Activated CD4-positive, alpha-beta T cell treated with anti-CD3 and anti-CD28 coated beads for 48 hours (primary cell): ENCODE measurements at places on chromosomes 11 and 22.
A peak's percentile ranks its signal among the peaks of the same experiment; 100 is the strongest.

DNA sequence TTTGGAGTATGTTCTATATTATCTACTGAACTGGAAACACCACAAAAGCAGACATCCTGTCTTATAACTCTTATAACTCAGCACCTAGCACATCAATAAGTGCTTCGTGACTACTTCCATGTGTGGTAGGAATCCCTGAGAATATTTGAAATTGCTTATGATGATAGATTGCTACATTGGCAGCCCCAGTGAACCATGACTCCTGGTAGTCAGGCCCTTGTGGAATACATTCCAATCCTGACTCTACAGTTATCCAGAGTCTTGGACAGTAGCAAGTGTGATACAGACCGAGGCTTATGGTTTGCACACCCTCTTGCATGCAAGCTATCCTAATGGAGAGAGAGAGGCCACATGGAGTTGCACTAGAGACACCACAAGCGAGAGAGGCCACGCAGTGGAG, 59.5 kb upstream of the PHF21A start:
- DNase-seq: no peak

DNA sequence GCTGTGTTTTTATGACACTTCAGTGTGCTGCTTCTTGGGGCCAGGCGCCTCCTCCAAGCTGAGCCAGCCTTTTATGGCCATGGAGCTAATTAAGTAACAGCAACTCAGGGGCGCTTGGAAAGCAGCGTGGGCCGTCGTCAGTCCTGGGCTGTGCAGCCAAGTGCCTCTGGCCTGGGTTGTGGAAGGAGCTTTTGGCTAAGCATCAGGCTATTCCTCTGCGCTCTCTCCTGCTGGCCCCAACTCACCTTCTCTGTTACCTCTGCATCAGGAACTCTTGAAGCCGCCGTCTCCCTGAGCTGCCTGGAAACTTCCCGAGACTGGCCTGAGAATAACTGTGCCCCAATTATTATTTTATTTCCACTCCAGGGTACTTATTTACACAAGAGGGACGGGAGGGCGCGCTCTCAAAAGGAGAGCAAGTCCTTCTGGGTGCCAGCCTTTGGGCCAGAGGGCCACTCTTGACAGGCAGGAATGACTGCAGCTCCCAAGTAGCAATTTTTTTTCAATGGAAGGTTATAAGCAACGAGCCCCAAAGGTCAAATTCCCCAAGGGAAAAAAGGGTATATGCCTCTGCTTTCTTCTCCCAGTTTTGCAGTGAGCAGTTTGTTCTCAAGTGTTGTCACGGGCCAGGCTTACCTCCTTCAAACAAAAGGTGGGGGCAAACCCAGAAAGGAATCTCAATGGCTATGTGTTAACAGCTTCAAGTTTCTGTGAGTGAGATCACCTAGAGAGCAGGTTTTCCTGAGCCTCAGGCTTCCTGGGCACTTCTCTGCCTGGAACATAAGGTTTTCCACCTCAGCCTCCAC, 38.5 kb upstream of the NAV2 start:
- no peak for DNase-seq

DNA sequence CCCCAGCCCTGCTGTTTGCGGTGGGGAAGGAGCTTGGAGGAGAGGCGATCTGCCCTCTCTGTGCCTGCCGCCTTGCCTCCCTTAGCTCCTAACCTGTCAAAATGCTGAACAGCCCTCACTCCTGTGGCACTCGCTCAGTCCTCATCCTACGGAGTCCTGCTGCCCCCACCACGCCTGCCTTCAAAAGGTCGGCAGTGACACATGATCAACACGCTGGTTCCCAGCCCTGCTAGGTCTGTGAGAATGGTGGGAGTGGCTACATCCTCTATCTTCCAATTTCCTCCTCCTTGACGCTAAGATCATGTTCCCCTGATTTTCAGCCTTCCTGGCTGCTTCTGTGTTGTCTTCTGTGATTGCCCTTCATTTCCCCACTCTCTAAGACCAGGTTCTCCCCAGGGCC, 120.2 kb upstream of the TBCEL start:
- no peak for DNase-seq

GRCh38 chr11:28072321-28072720, 35.6 kb downstream of the KIF18A start:
- DNase-seq: no peak

DNA sequence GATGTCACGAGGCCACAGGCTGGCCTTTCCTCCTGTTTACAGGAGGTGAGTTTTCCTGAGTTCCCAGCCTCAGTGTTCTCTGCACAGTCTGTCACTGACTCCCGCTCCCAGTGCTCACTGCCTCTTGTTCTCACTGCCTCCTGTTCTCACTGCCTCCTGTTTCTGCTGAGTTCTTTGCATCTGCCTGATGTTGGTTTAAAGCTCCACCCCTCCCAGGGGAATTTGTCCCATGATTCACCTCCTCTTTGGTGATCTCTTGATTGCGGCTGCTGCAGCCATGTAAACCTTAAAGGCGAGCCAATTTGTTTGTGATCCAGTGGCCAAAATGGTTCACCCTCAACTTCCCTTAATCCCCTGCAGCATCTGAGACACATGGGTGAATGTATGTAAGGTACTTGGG, 6.0 kb upstream of the TUBA8 start:
- no peak for DNase-seq

- peak; percentile 85 for DNase-seq
These were observed 42.1 kb upstream of the ISX start for GRCh38 chr22:35023692-35024363.

- DNase-seq: no peak
These were observed 189.3 kb downstream of the CHST1 start for GRCh38 chr11:45476126-45476525.

DNA sequence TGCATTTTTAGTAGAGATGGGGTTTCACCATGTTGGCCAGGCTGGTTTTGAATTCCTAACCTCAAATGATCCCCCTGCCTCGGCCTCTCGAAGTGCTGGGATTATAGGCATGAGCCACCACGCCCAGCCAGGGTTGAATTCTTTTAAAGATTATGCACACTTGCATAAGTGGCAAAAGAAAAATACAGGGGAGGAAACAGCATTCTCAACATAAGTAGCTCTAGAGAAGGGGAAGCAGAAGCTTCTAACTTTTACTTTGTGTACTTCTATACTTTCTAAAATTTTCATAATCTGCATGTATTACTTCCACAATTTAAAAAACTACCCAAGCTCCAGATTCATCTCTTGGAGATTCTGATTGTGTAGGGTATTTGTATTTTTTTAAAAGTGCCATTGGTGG, 108.0 kb downstream of the SLC1A2 start:
- DNase-seq: no peak

DNA sequence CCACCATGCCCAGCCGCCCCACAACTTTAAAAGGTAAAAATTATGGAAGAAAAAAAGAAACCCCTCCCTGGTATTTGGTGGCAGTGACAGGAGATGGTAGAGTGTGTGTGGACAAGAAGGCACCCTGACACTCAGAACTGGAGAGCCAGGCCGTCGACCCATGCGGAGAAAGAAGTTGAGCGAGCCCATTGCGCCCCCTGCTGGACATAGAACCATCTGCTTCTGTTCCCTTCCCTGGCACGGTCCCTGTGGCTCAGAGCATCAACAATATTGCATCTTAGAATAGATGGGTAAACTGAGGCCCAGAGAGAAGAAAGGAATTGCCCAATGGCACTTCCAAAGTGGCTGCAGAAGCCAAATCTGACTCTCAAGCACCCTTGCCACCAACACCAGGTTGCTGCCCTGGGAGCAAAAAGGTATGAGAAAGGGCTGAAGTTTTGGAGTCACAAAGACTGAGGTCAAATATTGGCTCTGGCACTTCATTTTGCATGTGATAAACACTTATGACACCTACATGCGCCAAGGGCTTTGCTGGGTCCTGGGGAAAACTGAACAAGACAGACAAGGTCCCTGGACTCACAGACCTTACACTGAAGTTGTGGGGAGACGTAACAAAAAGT, 8.6 kb downstream of the MRPL11 start:
- peak; percentile 89 for DNase-seq

GRCh38 chr11:13942378-13942777, 20.1 kb upstream of the SPON1 start:
- no peak for DNase-seq

GRCh38 chr11:119222308-119222707, 16.2 kb downstream of the CBL start:
- no peak for DNase-seq

- DNase-seq: no peak
These were observed 532 bp downstream of the BET1L start for GRCh38 chr11:206526-207207.

GRCh38 chr22:44606126-44606525, 95.9 kb upstream of the PRR5 start:
- no peak for DNase-seq

GRCh38 chr11:15233371-15234165, 118.8 kb downstream of the INSC start:
- no peak for DNase-seq

DNA sequence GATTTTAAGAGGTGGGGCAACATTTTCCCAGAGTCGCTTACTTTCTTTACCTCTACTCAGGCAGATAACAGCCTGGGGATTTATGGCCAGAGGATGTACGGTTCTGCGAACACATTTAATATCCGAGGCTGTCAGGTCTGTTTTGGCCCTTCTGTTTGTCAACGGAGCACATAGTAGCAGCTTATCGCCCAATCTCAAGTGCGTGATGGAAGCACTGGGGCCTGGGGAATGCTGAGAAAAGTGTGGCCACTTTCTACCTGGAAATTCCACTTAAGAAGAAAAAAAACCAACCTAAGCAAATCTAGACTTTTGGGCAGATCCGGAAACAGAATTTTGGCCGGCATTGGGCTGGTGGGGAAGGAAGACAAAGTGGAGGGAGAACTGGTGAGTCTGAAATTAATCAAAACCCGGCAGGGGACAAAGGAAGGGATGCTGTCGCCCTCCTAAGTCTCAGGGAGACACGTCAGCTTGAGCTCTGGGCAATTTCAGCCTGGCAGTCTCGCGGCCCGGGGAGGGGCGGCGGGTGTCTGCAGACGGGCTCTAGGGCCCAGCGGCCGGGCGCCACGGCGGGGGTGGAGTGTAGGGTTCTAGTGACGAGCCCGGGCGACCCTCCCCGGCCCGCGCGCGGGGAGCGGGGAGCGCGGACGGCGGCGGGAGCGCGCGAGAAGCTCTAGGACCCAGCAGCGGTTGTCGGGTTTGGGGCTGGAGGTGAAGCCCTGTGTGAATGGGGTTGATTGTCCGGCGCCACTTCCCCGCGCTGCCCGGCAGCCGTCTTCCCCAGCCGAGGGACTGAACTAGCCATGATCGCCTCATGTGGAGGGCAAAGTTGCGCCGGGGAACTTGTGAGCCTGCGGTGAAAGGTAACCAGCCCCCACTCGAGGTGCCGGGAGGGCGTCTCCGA, at the start of gene AMOTL1:
AMOTL1 (plus strand) TSS at position 656 of the 901 bp plus-strand sequence; CDS start at position 812, 156 bp downstream.
- peak; percentile 54 for DNase-seq

- no peak for DNase-seq
These were observed 29.5 kb downstream of the RCOR2 start for GRCh38 chr11:63887386-63887999.

- peak; percentile 45 for DNase-seq
These were observed 72.1 kb upstream of the CD44 start for GRCh38 chr11:35066783-35067423.

- peak; percentile 63 for DNase-seq
These were observed at the start of gene JHY for GRCh38 chr11:122882189-122882856. Gene JHY (plus strand): TSS chr11:122882759. CDS start chr11:122885850, 3,091 bp downstream.

DNA sequence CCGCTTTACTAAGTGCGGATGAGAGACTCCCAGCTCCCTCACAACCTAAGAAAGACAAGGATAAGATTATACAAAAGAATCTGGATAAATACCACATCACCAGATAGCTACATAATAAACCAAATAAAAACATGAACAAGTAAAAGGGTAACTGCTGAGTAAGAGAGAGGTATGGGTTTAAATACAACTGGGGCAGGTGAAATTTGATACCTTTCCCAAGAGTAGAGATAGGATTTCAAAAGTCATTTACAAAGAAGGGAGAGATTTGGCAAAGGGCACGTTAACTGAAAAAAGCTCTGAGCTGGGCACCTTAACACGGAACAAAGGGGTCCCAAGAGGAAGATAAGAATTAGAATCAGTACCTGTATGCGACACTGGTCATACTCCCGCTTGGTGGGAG, 1.7 kb downstream of the UBXN1 start:
- DNase-seq: no peak

GRCh38 chr22:29883775-29884097, 762 bp downstream of the MTMR3 start:
- DNase-seq: no peak

DNA sequence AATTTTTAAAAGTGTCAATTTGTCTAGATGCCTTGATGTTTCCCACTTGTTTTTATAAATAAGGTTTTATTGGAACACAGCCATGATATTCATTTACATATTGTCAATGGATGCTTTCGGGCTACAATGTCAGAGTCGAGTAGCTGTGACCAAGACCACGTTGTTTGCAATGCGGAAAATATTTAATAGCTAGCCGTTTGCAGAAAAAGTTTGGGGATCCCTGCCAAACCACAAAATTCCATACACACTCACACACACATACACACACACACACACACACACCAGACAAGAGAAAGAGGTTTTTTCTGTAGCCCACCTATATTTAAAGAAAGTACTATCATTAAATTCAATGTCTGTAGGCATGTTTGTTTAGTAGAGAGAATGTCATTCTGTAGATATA, 58.3 kb downstream of the TYR start:
- DNase-seq: no peak

DNA sequence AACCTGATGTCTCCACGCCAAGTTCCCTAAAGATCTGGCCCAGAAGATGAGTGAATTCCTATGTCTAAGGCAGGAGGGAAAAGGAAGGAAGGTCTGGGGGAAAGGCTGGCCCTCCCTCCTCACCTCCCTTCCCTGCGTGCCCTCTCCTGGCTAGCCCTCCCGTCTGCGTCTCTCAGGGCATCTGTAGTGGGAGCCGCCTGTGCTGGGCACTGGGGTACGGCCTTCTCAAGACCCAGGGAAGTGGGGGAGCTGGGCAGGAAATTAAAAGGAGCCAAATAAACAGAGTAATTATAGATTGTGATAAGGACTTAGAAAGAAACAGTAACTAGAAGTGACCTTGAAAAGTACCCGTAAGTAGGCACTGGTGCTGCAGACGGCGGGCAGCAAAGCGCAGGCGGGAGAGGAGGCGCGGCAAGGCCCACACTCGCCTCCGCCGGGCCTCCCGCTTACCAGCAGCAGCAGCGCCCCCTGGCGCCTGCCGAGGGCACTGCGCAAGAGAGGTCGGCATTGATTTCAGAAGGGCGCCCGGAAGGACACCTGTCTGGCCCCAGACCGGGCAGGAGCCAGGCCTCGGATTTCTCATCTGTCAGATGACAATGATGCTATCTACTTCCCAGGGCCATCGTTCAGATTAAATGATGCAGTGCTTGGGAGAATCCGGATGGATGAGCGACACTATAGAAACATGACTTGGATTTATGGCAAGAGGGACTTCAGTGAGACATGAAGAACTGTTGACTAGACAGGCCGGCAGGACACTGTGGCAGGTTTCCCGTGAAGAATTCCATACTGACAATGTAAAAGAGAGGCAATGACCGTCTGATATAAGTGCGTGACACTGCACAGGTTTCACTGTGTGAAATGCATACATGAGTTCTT, 7.3 kb downstream of the KCNJ1 start:
- peak; percentile 87 for DNase-seq

GRCh38 chr11:63931876-63932275, 6.9 kb upstream of the NAA40 start:
- no peak for DNase-seq

GRCh38 chr11:8704136-8704535, 21.5 kb downstream of the RPL27A start:
- DNase-seq: no peak
